ENCODE measurements at places on chromosomes 5 and 9. TPM values are rescaled to one million over a fixed set of nuclear protein-coding genes. Genes with fewer than 3 reads are reported as not detected.

Gene CSF2
- 0.36 TPM for total RNA-seq

Gene DAPK1
- 14.6 TPM for total RNA-seq

Gene EPB41L4B
- 14.6 TPM for total RNA-seq

Gene SV2C
- total RNA-seq = 0.02 TPM

Gene ANKRD34B
- total RNA-seq = 0.25 TPM

Gene ACOT12
- not detected for total RNA-seq

Gene TMEM171
- total RNA-seq = 6.4 TPM

Measured in A549 treated with ZK216348 at 1 μM for 4 hours (cell line).